Ovary (tissue), 10 donors: ENCODE measurements at places on chromosomes 2 and 18. TPM values are rescaled to one million over a fixed set of nuclear protein-coding genes. Genes with fewer than 3 reads are reported as not detected.
A peak's percentile ranks its signal among the peaks of the same experiment; 100 is the strongest.

The KCNG3 gene
- 0.79 TPM for total RNA-seq

The STAT4 gene
- total RNA-seq, result 3.0 TPM

The RALBP1 gene
- total RNA-seq, result 49.5 TPM

The GGCX gene
- 35.5 TPM for total RNA-seq

The PER2 gene
- 15.8 TPM for total RNA-seq

The LIPG gene
- 0.65 TPM for total RNA-seq

The CRYGC gene
- total RNA-seq, result not detected

The ARL5A gene
- 36.7 TPM for total RNA-seq

The AQP4 gene
- 3.5 TPM for total RNA-seq

The EML6 gene
- 0.48 TPM for total RNA-seq

The EFR3B gene
- total RNA-seq, result 2.1 TPM

The TMEM150A gene
- 13.7 TPM for total RNA-seq

DNA sequence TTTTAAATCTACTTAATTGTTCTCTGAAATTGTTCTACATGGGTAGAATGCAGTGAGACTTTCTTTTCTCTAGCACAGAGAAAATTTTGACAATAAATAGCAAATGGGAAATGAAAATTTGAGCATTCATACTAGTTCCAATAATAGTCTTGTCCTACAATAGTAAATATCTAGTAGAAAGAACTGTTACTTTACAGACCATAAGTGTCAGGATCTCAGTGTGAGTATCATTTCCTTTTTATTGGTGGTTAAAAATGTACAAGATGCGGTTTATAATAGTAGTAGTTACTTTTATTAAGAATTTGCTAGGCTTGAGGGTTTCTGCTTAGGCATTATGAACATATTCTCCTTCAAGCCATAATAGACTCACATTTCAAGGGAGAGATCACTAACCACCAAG lies 43.2 kb downstream of the KCNE4 start:
- no peaks in the 10 kb centered on the region for H3K27me3 ChIP-seq
- H3K36me3 ChIP-seq, result no peaks in the 10 kb centered on the region
- H3K27ac ChIP-seq, result no peak overlapping the region
- DNase-seq, result no peak
- H3K4me1 ChIP-seq, result peaks cover 10% of the 10 kb centered on the region
- H3K4me3 ChIP-seq, result no peak overlapping the region

DNA sequence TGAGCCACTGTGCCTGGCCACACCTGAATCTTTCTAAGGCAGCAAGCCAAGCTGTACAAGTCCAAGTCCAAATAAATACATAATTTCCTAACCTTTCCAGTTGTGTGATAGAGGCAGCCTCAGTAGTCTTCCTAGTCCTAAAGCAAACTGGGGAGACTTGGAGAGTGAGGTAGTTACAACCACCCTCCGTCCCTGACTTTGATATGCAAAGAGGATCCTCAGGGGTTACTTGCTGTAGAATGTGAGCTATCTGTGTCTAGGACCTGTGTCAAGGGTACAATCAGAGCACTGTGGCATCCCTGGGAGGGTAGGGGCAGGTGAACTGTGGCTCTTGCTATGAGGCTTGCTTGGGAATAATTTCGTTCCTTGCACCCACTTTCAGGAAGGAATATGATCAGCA lies 28.3 kb upstream of the KCNG3 start:
- H3K4me1 ChIP-seq, result no peaks in the 10 kb centered on the region
- DNase-seq, result no peak
- no peak overlapping the region for H3K27ac ChIP-seq
- no peaks in the 10 kb centered on the region for H3K27me3 ChIP-seq

- no peak overlapping the region for H3K27ac ChIP-seq
- no peak overlapping the region for H3K4me3 ChIP-seq
- H3K4me1 ChIP-seq, result no peaks in the 10 kb centered on the region
- H3K27me3 ChIP-seq, result no peaks in the 10 kb centered on the region
- no peaks in the 10 kb centered on the region for H3K36me3 ChIP-seq
Measured at GRCh38 chr2:139916822-139917221, 1136.6 kb upstream of the NXPH2 start.

- H3K4me3 ChIP-seq, result no peak overlapping the region
- H3K27me3 ChIP-seq, result no peaks in the 10 kb centered on the region
- no peaks in the 10 kb centered on the region for H3K36me3 ChIP-seq
- H3K27ac ChIP-seq, result no peak overlapping the region
- DNase-seq, result peak; percentile 60
Measured at GRCh38 chr2:229800997-229801754, 86.8 kb upstream of the DNER start.

- H3K4me3 ChIP-seq, result no peak overlapping the region
- DNase-seq, result no peak
- H3K36me3 ChIP-seq, result no peaks in the 10 kb centered on the region
- H3K27me3 ChIP-seq, result no peaks in the 10 kb centered on the region
Measured at GRCh38 chr18:62175521-62175920, 11.3 kb downstream of the PIGN start.

DNA sequence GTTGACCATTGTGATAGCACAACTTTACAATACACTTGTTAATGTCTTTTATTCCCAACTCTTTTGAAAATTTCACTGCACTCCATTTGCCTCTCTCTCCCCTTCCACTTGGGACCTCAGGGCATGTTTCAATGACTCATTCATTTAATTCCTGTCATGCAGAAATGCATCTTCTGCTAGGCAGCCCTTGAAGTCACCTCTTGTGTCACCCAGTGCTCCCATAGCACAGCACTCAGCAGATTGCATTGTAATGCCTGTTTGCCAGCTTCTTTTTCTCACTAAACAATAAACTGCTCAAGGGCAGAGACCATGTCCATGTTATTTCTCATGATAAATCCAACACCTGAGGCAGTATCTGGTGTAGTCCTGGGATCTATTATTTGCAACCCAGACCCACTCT lies 85.9 kb upstream of the ACSL3 start:
- DNase-seq, result no peak
- peaks cover 8% of the 10 kb centered on the region for H3K4me1 ChIP-seq
- no peaks in the 10 kb centered on the region for H3K27me3 ChIP-seq
- no peak overlapping the region for H3K4me3 ChIP-seq
- H3K36me3 ChIP-seq, result no peaks in the 10 kb centered on the region

GRCh38 chr18:57801761-57802212 lies 1.3 kb downstream of the ATP8B1 start:
- no peaks in the 10 kb centered on the region for H3K36me3 ChIP-seq
- DNase-seq, result no peak
- H3K27ac ChIP-seq, result no peak overlapping the region
- no peaks in the 10 kb centered on the region for H3K27me3 ChIP-seq
- H3K4me1 ChIP-seq, result peaks cover 6% of the 10 kb centered on the region

DNA sequence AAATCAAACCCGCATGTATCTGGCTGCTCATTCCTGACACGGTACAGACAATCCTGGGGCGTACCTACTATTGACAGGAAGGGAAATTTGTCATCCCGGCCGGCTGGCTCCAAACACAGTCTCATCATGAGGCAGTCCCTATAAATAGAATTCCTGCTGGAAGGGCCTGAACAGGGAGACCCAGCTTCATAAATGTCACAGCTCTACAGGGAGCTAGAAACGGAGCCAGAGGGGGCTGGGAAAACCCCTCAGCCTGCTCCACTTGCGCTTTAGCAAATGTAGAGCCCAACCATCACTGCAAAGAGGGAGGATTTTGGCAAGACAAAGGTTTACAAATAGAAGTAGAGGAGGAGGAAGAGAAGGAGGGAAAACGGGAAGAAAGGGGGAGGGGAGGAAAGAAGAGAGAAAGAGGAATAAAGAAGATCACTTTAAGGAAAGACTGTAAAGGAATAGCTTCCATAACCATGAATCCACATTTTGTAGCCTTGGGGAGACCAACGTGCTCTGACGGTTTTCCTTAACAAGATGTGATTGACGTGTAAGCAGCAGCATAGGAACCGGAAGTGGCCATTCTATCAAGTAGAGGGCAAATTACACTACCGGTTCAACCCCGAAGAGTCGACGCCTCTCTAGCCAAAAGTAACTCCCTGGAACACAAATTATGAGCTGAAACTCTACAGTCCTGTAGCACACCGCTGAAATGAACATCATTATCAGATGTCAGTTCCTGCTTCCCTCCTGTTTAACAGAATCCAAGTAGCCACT lies 56.8 kb upstream of the TTN start:
- no peaks in the 10 kb centered on the region for H3K27me3 ChIP-seq
- peak; percentile 53 for DNase-seq
- H3K4me3 ChIP-seq, result no peak overlapping the region
- no peaks in the 10 kb centered on the region for H3K36me3 ChIP-seq
- H3K27ac ChIP-seq, result peak overlapping the region; percentile 65

- H3K4me1 ChIP-seq, result no peaks in the 10 kb centered on the region
- no peaks in the 10 kb centered on the region for H3K36me3 ChIP-seq
- H3K4me3 ChIP-seq, result no peak overlapping the region
- no peaks in the 10 kb centered on the region for H3K27me3 ChIP-seq
Measured at GRCh38 chr2:112757265-112757664, 7.1 kb downstream of the CKAP2L start.

GRCh38 chr2:2787301-2787907 lies 456.3 kb upstream of the MYT1L start:
- no peaks in the 10 kb centered on the region for H3K36me3 ChIP-seq
- no peaks in the 10 kb centered on the region for H3K4me1 ChIP-seq
- H3K27ac ChIP-seq, result no peak overlapping the region

GRCh38 chr2:120559401-120559800 lies 176.3 kb upstream of the GLI2 start:
- H3K4me1 ChIP-seq, result no peaks in the 10 kb centered on the region
- H3K27me3 ChIP-seq, result no peaks in the 10 kb centered on the region
- H3K36me3 ChIP-seq, result no peaks in the 10 kb centered on the region

- no peak for DNase-seq
- H3K36me3 ChIP-seq, result no peaks in the 10 kb centered on the region
- no peak overlapping the region for H3K4me3 ChIP-seq
- no peak overlapping the region for H3K27ac ChIP-seq
- H3K27me3 ChIP-seq, result no peaks in the 10 kb centered on the region
Measured at GRCh38 chr2:71948781-71949536, 198.7 kb downstream of the CYP26B1 start.

- H3K27me3 ChIP-seq, result no peaks in the 10 kb centered on the region
- H3K4me1 ChIP-seq, result peaks cover 2% of the 10 kb centered on the region
- H3K36me3 ChIP-seq, result no peaks in the 10 kb centered on the region
- no peak for DNase-seq
Measured at GRCh38 chr2:1551905-1552304, 138.6 kb downstream of the TPO start.

DNA sequence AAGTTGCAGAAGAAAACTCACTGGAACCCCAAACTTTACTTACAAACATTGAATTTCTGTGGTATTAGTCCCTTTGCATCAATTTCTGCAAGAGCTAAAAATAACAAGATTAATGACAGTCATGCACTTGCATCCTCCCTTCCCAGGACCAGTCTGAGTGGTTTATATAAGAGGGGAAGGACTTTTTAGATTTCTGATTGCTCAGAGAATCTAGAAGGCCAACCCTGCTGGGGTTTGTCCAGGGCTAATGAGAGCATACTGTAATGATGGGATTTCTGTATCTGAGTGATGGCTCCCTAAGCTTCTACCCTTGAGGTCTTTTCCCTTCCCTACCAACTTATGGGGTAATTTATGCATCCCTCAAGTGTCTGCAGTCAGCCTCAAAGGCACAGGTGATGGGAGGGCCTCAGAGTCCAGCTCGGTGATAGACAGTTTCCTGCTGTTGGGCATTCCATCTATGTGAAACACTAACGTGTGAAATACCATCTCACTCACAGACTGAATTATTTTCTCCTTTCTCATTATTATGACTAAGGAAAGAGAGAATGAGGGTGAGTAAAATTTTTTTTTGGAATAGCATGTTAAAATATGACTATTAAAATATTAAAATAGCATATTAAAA lies 556.3 kb downstream of the RIT2 start:
- H3K27me3 ChIP-seq, result no peaks in the 10 kb centered on the region
- DNase-seq, result no peak
- H3K4me1 ChIP-seq, result no peaks in the 10 kb centered on the region
- H3K4me3 ChIP-seq, result no peak overlapping the region
- no peaks in the 10 kb centered on the region for H3K36me3 ChIP-seq

DNA sequence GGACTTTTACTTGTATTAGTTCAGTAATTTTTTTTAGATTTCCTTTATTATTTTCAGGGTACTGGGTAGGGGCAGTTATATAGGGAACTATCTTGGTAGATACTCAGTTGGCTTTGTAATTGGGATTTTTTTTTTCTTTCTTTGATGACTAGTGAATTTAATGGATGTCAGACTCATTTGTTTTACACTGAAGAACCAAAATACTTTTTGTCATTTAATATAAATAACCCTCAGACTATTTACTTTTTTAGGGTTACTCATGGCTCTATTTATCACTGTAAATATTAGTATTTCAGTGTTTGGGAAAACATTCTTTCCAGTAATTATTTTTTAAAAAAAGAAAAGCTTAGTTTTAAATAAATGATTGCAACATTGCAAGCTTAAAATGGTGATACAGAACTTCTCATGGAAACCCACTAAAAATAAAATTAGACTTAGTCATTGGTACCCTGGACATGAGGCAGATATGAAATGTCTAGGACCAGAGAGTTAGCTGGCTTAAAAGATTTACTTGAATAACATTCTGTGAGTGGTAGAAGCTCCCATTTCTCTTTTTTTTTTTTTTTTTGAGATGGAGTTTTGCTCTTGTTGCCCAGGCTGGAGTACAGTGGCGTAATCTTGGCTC lies 74.4 kb upstream of the CYP20A1 start:
- no peak overlapping the region for H3K4me3 ChIP-seq
- no peak overlapping the region for H3K27ac ChIP-seq
- H3K27me3 ChIP-seq, result no peaks in the 10 kb centered on the region
- H3K36me3 ChIP-seq, result no peaks in the 10 kb centered on the region
- no peak for DNase-seq

DNA sequence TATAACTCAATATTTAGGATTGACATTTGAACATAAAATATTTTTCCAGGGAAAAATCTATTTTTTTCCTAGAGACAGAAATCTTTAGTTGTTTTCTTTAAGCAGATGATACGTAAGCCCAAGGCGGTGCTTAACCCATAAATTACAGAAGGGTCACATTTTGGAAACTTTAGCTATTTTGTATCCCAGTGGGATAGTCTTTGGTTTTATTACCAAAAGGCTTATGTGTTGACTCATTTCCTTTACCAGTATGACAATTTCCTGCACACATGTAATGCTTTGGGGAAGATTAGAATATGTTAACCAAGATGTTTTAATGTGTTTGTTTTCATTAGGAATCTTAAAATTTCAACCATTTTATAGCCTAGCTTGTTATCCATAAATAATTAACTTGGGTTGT lies 24.8 kb downstream of the DYNC1I2 start:
- H3K4me3 ChIP-seq, result no peak overlapping the region
- no peaks in the 10 kb centered on the region for H3K4me1 ChIP-seq
- H3K27ac ChIP-seq, result no peak overlapping the region
- H3K36me3 ChIP-seq, result no peaks in the 10 kb centered on the region
- no peaks in the 10 kb centered on the region for H3K27me3 ChIP-seq

DNA sequence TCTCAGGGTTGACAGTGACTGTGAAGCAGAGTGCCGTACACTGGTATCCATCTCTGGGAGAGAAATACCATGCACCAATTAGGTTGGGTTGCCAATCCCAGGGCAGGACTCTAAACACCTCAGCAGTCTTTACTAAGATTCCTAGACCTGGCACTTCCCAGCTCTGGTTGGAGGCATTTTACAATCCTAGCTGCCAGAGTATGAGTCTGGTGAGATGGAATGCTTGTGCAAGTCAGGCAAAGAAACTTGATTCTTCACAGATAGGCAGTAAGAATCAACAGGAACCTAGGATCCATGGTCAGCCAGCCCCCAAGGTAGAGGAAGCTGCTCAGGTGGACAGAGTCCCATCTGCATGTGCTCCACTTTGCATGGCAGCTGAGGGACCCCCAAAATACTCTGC lies 6.0 kb upstream of the UGT1A5 start:
- H3K36me3 ChIP-seq, result no peaks in the 10 kb centered on the region
- H3K27me3 ChIP-seq, result no peaks in the 10 kb centered on the region
